ENCODE measurements at places on chromosomes 4 and X.

DNA sequence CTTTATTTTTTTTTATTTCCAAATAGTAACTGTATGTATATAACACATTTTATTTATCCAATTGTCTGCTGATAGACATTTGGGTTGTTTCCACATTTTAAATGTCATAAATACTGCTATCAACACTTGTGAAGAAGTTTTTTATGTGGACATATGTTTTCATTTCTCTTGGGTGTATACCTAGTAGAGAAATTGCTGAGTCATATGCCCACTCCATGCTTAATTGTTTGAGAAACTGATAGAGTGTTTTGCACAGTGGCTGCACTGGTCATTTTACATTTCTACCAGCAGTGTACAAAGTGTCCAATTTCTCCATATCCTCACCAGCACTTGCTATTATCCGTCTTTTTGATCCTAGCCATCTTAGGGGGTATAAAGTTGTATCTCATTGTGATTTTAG lies 567.8 kb downstream of the GBA3 start:
- no peak for DNase-seq

- no peak for DNase-seq
These were observed 355.7 kb upstream of the NOCT start for GRCh38 chr4:138659812-138660316.

DNA sequence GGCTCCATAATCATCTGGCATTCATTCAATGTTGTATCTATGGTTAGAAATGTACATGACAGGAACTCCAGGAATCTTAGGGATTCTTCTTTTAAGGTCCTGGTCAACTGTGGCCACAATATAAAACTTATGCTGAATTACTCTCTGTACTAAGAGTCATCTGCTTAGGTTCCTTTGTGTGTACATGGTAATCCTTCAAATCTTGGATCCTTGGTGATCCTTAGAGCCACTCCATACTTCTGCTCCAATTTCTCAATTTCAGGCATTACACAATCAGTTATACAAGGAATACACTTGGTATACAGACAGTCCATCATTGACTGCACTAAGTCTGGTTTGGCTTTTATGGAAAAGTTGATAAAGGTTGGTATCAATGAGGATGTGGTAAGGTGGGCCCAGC lies 5.8 kb downstream of the SRD5A3 start:
- no peak for DNase-seq

DNA sequence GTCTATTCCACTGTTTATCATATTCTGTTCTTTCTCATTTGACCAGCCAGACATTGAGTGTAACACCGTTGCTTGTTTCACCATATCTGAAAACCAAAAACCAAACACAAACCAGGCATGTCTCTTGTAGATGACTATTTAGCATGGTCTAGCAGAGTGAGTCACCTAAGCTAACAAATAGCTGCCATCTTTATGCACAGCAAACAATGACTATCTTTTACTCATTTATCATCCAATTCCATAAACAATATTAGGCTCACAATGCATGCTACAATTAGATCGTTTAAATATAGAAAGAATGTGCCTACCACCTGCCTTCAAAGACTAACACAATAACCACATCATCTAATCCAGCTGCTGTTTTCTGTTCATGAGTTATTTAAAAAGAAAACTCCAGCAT lies 495.4 kb downstream of the PCDH19 start:
- DNase-seq: no peak
